ENCODE measurements at places on chromosomes 6 and 20.

- no peak for DNase-seq
These were observed 122.5 kb downstream of the CARMIL1 start for GRCh38 chr6:25401711-25402110.

DNA sequence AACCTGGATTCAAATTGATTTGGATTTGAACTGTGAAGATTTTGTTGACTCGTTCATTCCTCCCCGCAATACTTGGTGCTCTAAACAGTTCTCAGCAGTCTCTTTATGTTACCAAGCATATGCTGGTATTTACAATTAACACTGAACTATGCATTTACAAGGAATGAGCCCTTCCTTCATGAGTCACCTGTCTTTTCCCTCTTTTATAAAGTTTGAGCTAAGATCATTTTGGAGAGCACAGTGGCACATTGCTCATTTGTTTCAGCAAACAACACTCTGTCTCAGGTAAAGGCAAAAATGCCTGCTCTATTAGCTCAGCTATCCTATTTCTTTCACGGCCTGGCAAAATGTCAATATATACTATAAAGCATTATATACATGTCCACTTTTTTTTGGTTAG, 285.4 kb downstream of the PHACTR1 start:
- no peak for DNase-seq

DNA sequence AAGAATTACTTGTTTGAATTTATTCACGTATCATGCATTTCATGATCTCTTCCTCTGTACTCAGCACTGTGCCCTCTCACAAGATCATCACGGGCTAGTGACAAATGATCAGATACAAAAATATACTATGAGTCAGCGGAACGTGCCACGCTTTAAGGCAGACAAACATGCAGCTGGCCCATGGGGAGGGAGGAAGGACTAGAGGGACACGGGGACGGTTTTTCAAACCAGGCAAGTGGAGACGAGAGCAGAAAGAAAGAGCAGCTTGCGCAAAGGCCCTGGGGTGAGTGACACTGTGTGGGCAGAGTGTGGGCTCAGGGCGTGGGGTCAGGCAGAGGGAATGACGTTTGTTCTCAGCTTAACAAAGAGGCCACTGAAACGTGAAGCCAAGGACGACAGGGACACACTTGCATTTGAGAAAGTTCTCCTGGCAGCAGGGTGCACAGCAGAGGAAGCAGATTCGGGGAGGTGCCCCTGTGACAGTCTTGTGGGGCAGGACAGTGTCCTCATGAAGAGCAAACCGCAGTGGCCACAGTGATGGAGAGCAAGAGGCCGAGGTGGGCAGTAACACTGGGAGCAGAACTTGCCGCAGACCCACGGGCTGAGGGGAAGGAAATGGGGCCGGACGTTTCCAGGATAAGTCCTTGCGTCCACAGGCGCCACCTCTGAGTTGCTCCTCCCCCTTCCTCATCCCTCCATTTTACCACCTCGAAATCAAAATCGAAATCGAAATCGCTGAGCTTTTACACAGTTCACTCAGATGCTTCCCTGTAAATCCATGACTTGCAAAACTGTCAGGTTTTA, 6.9 kb upstream of the RPS6KA2 start:
- DNase-seq: no peak

GRCh38 chr20:46028110-46028509, 905 bp upstream of the SLC12A5 start:
- no peak for DNase-seq

GRCh38 chr6:27650620-27651370, 177.9 kb upstream of the ZNF184 start:
- no peak for DNase-seq

- no peak for DNase-seq
These were observed 287.3 kb upstream of the TSHZ2 start for GRCh38 chr20:52684905-52685304.

DNA sequence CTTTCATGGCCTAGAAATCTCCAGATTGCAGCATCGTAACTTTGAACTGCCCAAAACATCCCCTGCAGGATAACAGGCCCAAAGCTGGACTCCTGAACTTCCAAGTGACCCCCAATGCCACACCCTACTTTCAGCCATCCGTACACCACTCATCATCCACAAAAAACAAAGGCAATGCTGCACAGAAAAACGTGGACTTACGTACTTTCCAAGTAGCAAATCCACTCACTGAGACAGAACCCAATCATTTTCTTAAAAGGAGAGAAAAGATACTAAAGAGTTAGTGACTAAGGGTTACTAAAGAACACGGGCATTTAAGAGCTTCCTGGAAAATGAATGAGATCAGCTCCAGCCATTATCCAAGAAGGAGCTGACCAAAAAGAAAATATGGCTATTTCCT, 211.0 kb downstream of the WDR27 start:
- no peak for DNase-seq

- no peak for DNase-seq
These were observed 163.4 kb downstream of the FARS2 start for GRCh38 chr6:5424726-5425125.

DNA sequence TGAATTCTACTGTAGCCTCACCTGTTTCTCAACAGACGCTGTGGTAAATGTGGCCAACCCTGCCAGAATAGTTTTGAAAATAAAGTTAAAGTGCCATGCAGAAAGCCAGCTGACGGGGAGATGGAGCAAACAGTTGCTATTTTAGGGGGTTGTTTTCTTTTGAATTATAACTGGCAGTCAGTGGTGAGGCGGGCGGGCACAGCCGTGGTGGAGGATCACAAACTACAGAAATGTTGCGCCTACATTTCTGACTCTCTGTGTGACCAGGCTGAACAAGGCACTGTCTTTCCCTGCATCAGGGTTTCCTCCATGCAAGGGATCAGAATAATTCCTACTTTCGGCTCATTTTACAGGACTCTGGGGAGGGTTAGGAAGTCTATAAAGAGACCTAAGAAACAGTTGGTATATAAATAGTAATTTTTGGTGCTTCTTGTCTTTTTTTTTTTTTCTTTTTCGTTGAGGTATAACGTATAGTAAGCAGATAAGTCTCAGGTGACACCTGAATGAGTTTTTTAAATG, 17.2 kb downstream of the CHMP4B start:
- DNase-seq: no peak

DNA sequence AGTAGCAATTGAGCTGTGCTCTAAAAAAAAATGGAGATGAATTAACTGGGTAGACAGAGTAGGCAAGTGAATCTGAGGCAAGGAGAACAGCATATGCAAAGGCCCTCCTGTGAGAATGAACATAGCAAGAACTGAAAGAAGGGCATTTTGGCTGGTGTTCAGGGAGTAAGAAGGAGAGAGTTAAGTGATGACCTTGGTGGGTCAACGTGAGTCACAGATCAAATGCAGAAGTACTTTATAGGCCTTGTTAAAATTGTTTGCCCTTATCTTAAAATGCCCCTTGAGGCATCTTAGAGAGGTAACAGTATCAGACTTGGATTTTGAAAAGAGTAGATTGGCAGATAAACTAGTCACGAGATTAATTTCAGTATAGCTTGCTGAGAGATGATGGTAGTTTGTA, 24.5 kb downstream of the NDUFAF5 start:
- DNase-seq: no peak

GRCh38 chr6:68343901-68344300, 291.2 kb upstream of the ADGRB3 start:
- DNase-seq: peak; percentile 48

GRCh38 chr6:12102350-12102749, 90.2 kb downstream of the HIVEP1 start:
- DNase-seq: no peak

- DNase-seq: no peak
These were observed 31.0 kb upstream of the EZR start for GRCh38 chr6:158849899-158850806.

GRCh38 chr6:166330612-166331011, 11.7 kb downstream of the SFT2D1 start:
- no peak for DNase-seq

DNA sequence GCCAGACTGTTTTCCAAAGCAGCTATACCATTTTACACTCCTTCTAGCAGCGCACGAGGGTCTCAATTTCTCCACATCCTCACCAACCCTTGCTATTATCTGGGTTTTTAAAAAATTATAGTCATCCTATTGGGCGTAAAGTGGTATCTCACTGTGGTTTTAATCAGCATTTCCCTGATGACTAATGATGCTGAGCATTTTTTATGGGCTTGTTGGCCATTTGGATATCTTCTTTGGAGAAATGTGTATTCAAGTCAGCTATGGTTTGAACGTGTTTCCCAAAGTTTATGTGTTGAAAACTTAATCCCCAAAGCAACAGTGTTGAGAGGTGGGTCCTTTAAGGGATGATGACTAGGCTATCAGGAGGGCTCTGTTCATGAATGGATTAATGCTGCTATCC, 6.7 kb downstream of the MCUR1 start:
- DNase-seq: no peak

GRCh38 chr6:34810936-34811632, 19.2 kb downstream of the BLTP3A start:
- DNase-seq: no peak

DNA sequence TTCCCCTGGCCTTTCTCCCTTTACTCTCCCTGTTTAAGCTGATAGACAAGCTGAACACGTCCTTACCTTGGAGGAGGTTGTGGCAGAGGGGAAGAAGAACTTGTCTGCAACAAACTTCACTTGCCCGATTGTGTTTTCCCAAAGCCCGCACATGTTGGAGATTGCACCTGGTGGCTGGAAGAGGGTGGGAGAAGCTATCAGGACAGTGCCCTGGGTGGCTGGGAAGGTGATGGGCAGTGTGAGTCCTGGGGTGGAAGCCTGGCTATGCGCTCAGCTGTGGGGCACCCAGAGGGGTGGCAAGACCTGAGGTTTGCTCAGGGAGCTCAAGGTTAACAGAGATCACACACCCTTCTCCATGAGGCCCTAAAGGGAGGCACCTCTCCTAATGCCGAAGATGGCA, 25.0 kb upstream of the SSTR4 start:
- DNase-seq: no peak

GRCh38 chr20:36482044-36482473, 59.3 kb upstream of the MYL9 start:
- DNase-seq: no peak

DNA sequence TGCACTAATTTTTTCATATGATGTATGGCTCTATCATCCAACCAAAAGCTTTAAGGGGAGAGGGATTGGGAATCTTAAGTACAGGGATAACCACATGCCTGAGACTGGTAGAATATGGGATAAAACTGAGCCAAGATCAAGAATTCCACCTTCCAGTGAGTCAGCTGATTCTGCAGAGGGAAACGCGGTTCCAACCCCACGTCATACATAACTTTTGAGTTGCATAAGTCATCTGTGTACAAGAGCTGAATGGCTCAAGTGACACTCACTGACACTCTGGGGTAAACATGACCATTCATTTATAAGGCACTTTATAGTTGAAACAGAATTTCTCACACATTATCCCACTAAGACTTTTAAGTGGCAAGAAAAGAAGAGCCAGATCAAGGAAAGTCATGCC, 16.4 kb downstream of the TRIM27 start:
- no peak for DNase-seq

- DNase-seq: no peak
These were observed 18.8 kb downstream of the OR2A4 start for GRCh38 chr6:131682442-131682841.

DNA sequence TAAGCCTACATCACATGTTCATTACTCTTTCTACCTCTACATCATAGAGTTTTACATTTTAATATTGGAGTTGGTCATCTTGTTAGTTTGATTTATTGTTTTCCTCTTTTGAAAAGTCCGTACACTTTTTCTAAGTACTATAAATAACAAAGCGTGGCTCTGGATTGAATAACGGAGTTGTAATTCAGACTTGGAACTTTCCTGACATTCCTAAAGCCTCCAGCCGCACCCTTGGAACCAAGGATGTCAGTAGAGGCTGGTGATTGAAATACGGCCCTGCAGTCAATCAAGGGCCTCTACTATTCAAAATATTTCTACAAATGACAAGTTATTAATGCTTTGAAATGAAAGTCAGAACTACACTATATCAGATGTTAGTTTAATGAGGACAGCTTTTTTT, 301.9 kb upstream of the TBX18 start:
- no peak for DNase-seq

DNA sequence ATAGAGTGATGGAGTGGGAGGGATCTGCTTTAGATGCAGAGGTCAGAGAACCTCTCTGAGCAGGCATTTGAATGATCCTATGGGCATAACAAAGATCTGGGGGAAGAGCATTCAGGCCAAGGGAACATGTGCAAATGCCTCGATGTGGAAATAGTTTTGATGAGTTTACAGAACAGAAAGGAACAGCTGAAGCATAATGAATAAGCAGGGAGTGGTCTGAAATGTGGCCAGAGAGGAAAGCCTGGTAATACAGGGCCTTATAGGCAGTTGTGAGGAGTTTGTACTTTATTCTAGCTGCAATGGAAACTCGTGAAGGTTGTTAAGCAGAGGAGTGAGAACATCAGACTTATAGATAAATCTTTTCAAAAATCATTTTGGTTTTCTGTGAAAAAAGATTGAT, 33.0 kb upstream of the ME1 start:
- no peak for DNase-seq

DNA sequence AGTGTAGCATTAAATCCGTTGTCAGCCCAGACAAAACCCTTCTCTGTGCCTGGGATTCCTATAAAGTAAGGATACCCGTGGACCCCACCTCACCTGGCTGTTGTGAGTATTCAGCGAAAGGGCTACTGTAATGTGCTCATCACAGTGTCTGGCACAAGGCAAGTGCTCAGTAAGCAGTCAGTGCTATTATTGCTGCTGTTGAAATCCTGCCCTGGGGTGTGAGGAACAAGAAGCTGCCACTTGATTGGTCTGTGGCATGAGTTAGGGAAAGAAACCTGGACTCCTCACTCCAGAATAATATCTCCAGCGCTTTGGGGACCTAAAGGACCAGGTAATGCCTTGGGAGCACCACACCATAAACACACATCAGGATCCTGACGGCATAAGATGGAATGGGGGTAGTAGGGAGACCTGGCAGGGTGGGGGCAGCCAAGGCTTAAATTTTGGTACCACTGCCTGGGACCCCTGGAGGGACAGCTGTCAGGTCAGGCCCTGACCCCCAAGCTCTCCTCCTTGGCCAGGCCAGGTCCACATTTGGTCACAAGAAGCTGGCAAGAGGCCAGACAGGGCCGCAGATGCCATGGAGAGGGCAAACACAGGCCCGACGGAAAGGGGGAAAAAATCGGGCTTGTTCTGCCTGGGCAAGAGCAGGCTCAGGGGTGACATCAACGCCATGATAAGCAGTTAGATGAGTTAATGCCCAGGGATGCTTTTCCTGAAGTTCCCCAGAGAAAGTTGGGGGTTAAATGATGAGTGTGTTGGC, 66.5 kb downstream of the MRPL14 start:
- no peak for DNase-seq

DNA sequence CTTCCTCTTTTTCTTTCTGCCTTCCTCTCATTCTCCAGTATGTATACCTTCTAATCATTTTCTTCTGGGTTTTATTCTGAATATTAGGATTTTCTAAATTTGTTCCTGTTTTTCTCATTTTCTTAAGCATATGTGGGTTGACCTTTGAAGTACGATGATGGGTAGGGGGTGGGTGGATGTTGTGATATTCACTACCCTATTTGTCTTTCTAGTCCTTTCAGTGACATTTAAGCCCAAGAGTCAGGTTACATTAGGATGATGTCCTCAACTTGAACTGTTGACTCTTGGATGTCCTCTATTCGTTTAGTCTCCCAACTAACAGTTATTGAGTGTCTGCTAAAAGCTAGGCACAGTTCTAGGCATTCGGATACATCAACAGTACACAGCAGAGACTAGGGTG, 7.3 kb downstream of the ABT1 start:
- DNase-seq: no peak

- no peak for DNase-seq
These were observed 992.5 kb upstream of the CITED2 start for GRCh38 chr6:140366991-140367390.

Data from AML-193 (cell line).